ENCODE measurements at places on chromosomes 2 and 18.

DNA sequence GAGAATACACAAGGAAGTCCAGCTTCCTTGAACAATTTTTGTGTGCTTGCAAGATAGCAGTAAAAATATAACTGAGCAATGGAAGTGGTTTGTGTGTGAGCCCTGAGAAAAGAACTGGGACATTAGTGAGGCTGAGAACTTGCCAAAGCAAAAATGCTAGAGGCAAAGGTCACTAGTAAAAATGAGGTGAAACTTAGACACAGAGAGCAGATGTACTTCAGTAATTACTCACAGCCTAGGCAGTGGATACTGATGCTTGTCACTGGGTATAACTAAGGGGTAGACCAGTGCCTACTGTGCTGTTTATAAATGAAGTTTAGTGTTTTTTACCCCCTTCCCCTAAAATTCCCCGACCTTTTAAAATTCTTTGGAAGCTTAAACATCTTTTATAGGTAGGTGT, 450.1 kb downstream of the LPIN1 start:
- DNase-seq = no peak

DNA sequence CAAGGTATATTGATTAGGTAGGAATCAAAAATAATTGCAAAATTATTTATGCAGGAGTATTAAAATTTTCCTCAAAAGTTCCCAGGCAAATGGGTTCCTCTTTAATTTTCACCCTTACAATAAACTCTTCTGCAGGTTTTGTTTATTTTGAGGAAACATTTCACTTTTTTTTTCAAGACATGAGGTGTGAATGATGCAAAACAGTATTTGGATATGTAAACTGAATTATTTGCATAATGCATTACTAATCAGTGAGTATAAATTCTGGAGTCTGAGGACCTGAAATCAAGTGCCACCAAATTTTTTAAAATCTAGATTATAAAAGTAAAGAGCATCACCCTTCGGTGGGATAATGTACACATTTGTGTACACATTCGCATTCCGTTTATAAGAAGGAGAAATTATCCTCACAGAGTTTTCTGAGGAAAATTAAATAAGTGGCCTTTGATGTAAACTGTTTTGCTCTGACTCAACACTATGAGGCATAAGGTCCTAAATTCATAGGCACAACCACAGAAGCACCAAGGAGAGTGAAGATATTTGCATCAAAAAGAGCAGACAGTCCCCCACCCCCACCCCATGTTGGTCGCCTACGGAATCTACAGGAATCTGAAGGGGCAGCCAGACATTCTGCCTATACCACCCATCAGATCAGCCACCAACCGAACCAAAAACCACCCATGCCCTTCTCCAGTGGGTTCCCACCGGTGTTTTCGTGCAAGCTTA, 33.1 kb downstream of the BCL11A start:
- no peak for DNase-seq

DNA sequence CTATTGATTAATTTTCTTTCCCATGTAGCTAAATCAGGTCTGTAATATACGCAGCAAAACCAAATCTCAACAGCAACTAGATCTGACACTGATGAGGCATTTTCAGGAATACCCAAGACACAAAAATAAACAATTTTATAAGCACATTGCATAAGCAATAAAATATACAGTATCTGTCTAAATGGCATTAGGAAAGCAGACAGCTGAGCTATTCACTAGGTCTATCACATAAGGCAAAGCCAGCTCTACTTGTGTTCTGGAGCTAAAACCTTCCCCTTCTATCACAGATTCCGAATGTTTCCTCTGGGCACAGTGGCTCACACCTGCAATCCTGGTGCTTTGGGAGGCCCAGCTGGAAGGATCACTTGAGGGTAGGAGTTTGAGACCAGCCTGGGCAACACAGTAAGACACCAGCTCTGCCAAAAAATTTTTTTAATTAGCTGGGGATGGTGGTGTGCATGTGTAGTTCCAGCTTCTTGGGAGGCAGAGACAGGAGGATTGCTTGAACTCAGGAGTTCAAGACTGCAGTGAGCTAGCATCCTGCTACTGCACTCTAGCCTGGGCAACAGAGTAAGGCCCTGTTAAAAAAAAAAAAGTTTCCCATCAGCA, 21.1 kb downstream of the PTPN2 start:
- DNase-seq = no peak

- no peak for DNase-seq
These were observed 43.1 kb downstream of the HPCAL1 start for GRCh38 chr2:10345813-10346212.

- DNase-seq = no peak
These were observed 3.1 kb downstream of the NRXN1 start for GRCh38 chr2:51028829-51029228.

DNA sequence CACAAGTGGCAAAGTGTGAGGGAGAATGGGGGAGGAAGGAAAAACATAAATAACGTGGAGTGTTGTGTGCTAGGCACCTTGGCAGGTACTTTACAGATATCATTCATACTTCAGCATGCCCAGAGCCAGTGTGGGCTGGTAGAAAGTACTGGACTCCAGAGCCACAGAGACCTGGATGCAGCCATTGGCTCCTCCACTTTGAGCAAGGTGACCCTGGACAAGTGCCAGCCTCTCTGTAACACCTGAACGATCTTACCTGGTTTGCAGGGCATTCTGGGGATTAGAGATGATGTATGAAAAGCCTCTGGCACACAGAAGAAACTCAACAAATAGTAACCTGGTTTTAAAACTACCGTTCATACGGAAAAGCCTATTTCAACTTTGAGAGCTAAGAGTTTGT, 6.3 kb downstream of the LOXHD1 start:
- DNase-seq = no peak

GRCh38 chr2:6074089-6074643, 382.0 kb downstream of the SOX11 start:
- no peak for DNase-seq

DNA sequence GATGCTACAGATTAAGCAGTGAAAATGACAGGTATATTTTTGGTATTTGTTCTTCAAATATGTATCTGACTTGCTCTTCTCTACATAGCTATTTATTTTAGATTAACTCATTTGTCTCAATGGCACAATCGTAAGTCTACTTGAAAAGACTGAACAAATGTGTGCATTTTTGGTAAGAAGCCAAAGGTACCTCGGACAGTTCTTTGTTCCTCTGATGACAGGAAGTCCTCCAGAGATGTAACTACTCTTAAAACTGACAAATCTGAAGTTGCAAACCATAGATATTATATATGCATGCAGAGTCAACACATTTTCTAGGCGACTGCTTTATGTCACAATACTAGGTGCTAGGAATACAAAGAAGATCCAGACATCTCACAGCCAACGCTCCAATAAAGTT, 36.7 kb downstream of the NDUFAF7 start:
- DNase-seq = no peak

DNA sequence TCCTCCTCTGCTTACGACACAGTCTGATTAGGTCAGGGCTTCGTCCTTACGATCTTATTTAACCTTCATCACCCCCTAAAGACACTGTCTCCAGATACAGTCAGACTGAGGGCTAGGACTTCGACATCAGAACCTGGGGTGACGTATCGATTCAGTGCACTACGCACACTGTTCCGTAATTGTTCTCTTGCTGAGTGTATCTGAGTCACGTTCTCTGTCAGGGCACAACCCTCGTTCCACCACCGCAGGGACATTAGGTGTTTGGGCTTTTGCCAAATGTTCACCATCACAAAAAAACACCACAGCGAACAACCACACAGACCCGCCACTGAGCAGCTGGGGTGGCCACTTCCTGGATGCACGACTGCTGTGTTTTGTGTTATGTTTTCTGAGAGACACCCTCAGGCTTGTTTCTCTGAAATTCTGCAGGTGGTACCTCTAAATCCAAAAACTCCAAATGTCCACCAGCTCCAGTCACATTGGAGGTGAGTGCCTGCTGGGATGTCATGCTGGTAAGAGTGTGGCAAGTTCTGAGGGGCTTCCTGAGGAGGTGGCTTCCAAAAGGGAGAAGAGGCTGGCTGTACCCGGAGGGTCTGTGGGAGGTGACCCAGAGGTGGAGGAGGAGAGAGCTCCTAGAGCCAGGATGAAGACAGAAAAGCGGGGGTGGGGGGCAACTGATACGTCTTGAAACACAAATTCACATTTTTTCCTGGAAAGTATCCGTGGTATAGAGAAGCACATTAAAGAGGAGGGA, 66.6 kb downstream of the ADNP2 start:
- DNase-seq = peak; percentile 14

- no peak for DNase-seq
These were observed 60.8 kb downstream of the LYPD6B start for GRCh38 chr2:149099298-149099697.

- DNase-seq = no peak
These were observed 90.6 kb upstream of the TAF1B start for GRCh38 chr2:9752441-9753275.

DNA sequence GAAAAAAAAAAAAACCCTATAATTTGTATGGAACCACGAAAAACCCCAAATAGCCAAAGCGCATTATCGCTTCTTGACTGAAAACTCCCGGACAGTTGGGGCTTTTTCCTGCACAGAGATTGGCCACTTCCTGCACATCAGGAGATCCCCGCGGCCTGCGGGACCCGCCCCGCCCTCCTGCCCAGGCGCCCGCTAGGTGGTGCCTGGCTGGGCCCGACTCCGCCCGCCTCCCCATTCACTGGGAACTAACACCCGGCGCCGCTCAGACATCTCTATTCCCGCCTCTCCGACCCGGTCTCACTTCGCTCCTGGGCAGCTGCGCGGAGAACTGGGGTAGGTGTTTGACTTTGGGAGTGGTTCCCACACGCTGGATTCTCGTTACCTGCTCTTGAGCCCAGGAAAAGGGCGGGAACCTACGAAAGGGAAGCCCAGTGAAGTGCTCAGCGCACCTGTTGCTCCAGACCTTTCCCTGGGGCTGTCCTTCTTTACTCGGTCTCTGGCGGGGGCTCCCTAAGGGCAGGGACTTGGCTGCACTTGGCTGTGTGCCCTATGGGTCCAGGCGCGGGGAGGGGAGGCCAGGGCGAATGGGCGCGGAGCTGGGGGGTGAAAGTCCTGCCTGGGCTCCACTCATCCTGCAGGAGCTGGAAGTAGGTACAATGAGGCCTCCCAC, at the start of gene HMSD:
Gene HMSD, plus strand, starts transcription at position 234 of the 670 bp plus-strand sequence. CDS start 4,155 bp downstream, outside the sequence.
- peak; percentile 51 for DNase-seq

DNA sequence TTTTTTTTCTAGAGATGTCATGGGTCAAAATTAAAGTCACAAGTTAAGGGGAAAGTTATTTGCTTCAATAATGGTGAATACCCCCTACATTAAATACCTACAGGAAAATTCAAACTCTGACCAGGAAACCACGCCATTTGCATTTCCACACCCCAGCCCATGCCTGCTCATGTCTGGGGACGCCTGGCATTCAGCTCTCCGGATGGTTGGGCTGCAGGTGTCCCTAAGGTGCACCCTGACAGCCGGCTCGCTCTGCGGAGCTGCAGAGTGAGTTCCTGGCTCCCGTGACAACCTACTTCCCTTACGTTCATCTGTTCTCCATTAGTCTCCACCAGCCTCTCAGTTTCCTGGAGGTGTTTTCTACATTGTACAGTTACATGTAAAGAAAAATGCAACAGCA, 122.7 kb upstream of the RIOK3 start:
- DNase-seq = no peak

- DNase-seq = peak; percentile 23
These were observed 3.9 kb upstream of the ID2 start for GRCh38 chr2:8677646-8678592.

DNA sequence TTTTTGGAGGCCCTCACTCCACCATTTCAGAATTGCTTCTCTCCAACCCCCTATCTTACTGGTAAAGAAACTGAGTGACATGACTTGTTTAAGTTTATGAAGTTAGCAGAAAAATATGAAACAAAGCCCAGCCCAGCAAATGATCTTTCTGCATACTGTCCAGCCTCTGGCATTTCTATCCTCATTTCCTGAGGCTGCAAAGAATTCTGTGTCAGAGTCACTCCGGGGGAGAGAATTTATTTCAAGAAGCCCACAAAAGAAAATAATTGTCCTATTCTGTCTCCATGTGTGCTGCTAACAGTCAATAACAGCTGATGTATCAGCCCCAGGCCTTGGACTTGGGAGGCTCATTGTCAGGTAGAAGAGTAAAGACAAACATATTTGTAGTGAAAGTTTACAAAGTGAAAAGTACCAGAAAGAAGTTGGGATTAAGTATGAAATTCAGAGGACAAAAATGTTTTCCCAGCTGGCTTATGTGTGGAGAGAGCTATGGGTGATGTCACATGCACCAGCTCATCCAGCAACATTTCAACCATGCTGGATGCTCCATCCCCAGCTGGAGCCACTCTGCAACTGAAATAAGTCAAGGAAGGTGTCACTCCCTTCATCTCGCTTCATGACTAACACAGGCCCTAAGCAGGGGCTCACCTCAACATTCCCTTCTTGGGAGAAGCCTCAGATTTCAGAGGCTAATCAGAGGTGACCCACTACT, 42.3 kb downstream of the TRABD2A start:
- no peak for DNase-seq

DNA sequence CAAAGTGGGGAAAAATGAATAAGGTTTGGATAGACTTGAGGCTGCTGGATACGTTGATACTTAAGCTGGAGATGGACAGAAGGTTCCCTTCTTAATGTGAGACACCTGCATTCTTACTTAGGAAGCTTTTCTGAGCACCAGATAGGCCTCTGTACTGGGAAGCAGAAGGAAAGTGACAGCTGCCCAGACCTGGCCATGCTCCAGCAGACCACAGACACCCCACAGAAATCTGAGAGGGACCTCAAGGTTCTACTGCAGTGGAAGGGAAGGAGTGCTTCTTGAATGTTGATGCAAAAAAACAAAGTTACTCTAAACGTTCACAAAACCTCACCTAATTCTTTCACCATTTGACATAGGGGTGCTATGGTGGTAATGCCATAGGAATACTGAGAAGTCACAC, 642.1 kb upstream of the ID2 start:
- no peak for DNase-seq

GRCh38 chr2:20330192-20330591, 20.5 kb downstream of the PUM2 start:
- no peak for DNase-seq

GRCh38 chr2:28709101-28709500, 42.5 kb upstream of the PPP1CB start:
- no peak for DNase-seq

DNA sequence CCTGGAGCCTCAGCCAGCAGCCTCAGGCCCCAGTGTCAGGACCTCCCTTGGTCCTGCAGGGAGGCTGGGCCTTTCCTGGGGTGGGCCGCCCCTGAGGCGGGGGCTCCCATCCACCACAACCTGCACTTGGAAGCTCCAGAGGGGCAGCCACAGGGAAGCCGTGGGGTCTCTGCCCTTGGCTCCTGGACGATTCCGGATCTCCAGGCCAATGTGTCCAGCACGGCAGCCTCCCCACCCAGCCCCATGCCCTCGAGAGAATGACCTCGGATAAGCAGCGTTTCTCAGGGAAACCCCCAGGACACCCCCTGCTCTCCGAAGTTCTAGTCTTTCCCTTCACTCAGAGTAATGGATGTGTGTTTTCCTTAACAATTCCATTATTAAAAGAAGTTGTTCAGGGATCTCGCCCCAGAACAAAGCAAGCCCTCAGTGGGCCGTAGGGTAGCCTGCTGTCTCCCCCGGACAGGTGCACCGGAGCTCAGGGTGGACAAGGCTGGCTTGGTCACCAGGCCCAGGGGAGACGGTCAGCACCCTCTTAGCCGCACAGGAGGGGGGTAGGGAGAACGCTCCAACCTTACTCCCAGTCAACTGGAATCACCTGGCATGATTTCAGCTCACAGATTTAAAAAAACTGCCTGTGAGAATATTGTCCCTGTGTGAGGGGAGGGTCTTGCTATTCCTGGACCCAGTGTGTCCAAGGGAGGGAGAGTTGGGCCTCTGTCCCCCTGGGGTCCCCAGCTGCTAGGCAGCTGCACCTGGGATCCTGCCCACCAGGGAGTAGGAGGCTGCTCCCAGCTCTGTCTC, 72.2 kb upstream of the OTOS start:
- no peak for DNase-seq

Measured in NCI-H2107 (cell line).